ENCODE measurements at places on chromosomes 2 and 18.

DNA sequence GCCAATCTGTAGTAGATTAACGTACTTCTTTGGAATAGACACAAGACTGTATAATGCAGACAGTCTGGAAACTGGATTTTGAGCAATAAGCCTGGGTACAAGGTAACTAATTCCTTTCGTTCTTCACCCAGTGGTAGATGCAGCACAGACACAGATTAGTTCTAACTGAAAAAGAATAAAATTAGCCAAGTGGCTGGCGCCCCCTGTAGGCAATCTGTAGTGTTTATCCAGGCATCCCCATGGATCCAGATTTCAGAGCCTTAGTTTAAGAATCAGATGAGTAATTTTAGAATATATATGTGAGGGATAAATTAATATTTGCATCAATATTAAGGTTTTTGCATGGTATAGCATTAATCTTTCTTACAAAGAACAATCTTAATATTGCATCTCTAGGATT, 563.9 kb downstream of the DCC start:
- DNase-seq = peak; percentile 36

- DNase-seq = no peak
Observed at GRCh38 chr2:106115250-106115649, 78.9 kb downstream of the UXS1 start.

- DNase-seq = no peak
Observed at GRCh38 chr2:236767941-236768340, 198.3 kb downstream of the ACKR3 start.

DNA sequence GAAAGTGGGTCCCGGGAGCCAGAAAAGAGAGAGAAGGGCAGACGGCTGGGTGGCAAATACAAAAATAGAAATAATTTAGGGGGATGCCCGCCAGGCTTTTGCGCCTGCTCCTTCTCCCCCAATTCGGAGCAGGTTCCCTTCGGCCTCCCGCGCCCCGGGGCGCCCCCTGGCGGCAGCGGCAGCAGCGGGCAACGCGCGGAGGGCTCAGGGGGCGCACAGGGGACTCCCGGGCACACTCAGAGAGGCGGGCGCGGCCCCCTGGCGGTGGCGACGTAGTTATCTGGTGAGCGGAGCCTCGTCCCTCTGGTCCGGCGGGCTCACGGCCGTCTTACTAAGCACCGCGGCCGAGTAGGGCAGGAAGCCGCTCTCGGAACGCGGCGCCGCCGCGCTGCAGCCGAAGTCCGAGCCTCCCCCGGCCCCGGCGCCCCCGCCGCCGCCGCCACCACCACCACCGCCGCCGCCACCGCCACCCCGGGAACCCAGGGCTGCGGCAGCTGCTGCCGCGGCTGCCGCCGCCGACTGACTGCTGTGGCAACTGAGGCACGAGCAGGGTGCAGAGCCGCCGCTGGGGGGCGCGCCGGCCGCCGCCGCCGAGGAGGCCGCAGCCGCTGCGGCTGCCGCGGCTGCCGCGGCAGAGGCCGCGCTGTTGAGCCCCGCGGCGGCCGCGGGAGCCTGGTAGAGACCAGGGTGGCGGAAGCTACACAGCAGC, 3.8 kb downstream of the EVX2 start:
- no peak for DNase-seq

DNA sequence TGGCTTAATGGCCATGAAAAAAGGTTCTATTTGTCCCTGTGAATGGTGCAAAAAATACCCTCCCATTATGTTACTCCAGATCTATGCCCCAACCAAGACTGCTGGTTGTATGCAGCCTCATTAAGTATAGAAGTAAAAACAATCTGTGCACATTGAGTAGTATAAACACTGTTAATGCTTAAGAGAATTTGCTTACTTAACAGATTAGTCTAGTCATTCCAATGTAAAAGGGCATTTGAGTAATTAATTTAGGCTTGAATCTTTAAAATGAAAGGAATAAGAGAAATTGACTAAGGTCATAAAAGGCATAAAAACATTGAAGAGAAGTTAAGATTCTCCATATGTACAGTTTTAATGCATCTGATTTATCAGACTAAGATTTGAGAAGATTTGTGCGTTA, 51.2 kb downstream of the FAM124B start:
- no peak for DNase-seq

DNA sequence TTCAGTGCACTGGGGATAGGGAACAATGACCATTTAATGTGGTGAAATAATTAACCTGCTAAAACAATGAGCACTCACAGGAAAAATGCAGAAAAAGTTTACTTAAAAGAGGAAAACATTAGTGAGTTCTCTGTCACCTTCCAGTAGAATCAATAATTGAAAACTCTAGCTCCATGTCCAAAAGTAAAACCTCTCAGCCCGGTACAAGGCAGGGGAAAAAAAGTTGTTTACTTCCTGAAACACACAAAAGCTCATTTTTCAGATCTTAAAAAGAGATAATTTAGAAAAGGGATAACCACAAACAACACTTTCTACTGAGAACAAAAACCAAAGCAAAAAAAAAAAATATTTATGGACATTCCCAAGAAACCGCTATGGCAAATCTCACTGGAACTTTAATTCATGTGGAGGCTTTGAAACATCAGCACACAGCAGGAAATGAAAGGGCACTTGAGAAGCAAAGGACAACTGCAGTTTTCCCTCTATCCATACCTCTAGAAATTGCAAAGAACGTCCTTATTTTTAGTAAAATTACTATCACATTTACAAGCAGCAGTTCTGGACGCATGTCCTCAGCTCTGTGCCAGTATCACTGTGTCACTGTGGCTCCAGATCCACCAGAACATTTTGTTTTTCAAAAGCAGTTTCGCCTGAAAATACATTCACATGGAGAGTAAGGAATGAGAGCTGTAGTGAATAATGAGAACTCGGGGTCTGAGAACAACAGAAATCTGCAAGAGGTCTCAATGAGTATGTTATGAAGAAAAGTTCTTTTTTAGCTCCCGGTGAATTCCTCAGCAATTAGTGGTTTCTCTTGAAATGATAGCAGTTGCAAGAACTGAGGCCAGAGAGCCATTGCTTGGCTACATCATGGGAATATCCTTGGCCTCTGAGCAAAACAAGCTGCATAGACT, 44.7 kb upstream of the DNAH7 start:
- DNase-seq = no peak

- no peak for DNase-seq
Observed at GRCh38 chr2:45771261-45771660, 119.8 kb downstream of the PRKCE start.

DNA sequence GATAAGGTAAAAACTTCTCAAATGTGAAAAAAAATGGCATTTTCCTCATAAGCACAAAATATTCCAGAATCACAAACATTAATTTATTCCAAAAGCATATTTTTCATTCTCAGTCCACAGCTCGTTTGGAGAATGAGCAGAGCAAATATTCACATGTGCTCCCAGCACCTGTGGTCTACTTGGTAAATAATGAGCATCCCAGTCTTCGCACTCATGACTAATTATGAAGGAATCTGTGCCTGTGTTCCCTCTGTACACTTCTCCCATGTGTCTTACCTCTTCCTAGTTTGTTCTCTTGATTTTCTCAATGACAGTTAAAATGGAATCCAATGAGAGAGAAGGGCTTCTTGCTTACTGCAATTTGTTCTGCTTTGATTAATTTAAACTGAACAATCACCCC, 671.0 kb upstream of the SOX11 start:
- DNase-seq = no peak

- no peak for DNase-seq
Observed at GRCh38 chr2:31324016-31324633, 90.2 kb downstream of the EHD3 start.

- no peak for DNase-seq
Observed at GRCh38 chr18:36477776-36478175, 180.3 kb downstream of the FHOD3 start.

DNA sequence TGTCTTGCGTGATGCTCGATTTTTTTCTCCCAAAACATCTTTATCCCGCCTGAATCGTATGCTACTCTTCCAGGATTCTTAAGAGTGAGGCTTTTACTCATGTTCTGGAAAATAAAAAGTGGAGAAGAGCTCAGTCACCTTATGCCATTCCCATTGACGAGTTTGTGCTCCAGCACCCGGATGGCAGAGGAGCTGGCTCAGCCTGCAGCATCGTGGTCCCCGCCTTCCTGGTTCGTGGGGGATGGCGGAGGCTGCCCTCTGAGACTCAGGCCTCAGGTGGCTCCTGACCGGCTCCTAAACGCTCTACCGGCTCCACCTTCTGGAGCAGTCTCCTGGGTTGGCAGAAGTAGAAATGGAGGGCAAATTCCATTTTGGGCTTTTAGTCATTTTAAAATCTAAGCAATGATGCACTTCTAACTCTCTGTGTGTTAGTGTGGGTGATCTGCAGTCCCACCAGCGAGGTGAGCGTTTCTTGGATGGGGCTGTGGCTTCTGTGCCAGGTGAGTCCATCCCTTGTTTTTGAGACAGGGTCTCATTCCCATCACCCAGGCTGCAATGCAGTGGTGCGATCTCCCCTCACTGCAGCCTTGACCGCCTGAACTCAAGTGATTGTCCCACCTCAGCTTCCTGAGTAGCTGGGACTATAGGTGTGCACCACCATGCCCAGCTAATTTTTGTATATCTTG, 27.8 kb downstream of the RTP5 start:
- DNase-seq = no peak

GRCh38 chr2:102061286-102061699, 69.5 kb downstream of the IL1R2 start:
- DNase-seq = no peak

DNA sequence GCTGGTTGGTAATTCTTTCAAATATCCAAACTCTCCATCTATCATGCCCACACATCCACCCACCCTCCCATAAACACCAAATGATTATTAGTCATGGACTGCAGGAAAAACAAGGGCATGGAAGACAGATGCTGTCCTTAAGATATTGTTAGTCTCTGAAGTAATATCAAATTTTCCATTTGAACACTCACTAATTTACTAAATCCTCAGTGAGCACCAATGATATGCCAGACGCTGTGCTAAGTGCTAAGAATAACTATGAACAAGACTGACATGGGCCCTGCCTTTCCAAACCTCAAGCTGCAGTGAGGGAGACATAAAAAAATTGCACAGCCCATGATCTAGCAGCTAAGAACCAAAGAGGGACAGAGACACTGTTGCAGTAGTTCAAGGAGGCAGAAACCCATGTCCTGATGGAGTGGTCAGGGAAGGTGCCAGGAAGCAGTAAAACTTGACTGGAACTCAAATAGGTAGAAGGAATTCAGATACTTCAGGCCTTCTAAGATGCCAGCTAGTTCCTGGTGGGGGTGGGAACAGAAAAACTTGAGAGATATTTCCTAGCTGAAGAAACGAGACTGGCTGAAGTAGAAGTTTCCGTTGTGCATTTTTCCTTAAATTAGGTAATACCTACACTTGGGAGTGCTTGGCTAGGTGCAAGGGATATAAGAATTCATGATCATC, 182.1 kb downstream of the OSR1 start:
- no peak for DNase-seq

DNA sequence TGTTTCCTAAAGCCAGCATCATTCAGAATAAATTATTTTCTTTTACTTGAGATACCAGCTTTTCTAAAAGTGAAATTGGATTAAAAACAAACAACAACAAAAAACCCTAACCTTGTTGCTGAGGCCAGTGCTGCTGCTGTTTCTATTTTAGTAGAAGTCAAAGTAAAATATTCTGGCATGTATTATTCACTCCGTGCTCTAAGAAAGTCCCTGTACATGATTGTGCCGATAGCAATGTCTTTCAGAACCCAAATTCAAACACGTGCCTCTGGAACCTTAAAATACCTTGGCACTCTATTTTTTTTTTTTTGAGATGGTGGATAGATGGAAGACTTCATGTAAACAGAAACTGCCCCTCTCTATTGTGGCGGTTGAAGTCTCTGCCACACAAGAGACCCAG, 43.7 kb downstream of the TANC1 start:
- no peak for DNase-seq

DNA sequence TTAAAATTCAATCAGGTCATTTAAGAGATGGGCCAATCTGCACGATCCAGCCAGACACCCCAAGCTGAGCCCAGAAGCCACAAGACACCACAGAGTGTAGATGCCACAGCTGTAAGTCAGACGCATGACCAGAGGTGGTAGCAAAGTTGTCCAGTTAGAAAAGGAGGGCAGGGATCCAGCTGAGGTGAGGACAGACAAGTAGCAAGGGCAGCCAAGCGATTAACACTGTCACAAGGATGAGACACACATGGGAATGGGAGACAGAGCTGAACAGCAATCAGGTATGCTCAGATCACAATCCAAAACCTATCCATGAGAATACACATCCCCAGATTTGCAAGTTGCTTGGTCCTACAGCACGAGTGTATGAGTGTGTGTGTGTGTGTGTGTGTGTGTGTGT, 143.4 kb upstream of the STK17B start:
- DNase-seq = no peak

DNA sequence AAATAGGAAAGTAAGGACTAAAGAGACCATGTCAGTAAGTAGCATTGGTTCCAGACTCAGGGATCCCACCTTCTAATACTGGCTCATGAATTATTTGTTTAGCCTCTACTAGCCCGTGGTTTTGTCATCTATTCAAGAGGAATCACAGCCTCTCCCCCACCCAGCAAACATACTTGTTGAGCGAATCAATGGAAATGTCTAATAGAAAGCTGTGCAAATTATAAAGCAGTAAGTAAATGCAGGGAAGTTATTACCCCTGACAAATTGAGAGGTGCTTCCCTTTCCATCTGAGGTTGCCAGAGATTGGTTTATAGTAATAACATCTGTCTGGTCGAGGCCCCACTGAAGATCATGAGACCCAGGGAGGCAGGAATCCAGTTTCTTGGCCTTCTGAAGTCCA, 219.3 kb upstream of the OSR1 start:
- no peak for DNase-seq

- DNase-seq = no peak
Observed at GRCh38 chr2:220469201-220469600, 841.8 kb downstream of the SLC4A3 start.

- no peak for DNase-seq
Observed at GRCh38 chr2:58035352-58035751, 11.3 kb upstream of the VRK2 start.

DNA sequence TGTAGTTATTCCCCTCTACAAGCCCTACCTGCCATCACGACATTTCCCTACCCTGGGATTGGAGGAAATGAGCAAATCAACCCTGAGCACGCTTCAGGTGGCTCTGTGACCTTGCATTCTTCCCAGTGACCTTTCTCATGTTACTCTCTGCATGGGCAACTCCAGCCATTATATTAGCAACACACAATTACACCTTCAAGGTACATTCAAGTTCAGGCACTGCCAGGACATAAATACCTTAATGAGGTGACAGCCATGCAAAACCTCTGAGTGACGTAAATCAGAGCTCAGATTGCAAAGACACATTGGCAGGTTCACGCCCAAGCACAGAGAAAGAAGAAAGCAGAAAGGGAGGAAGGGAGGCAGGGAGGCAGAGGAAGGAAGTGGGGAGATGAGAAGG, 68.7 kb upstream of the ALK start:
- no peak for DNase-seq

Measured in NCI-H1092 (cell line).